Thoracic aorta (tissue), 2 donors: ENCODE measurements at places on chromosomes 1 and 21. TPM values are rescaled to one million over a fixed set of nuclear protein-coding genes. Genes with fewer than 3 reads are reported as not detected.
A peak's percentile ranks its signal among the peaks of the same experiment; 100 is the strongest.

NEGR1 gene
- total RNA-seq: 10.4 TPM

ATP1A4 gene
- total RNA-seq: 0.68 TPM

CFAP126 gene
- total RNA-seq: not detected

FAM78B gene
- total RNA-seq: 0.56 TPM

TMPRSS2 gene
- total RNA-seq: not detected

LCE1E gene
- total RNA-seq: not detected

KCNA3 gene
- total RNA-seq: 3.9 TPM

- DNase-seq: no peak
- no peaks in the 10 kb centered on the region for H3K36me3 ChIP-seq
- H3K27ac ChIP-seq: no peak overlapping the region
- H3K27me3 ChIP-seq: no peaks in the 10 kb centered on the region
- no peaks in the 10 kb centered on the region for H3K4me1 ChIP-seq
Observed at GRCh38 chr1:239682046-239682445, 295.7 kb downstream of the CHRM3 start.

- H3K4me3 ChIP-seq: no peak overlapping the region
Observed at GRCh38 chr1:119340861-119341261, 27.7 kb upstream of the HAO2 start.

GRCh38 chr1:212205843-212206242 is 79.4 kb upstream of the PPP2R5A start:
- no peak overlapping the region for H3K4me3 ChIP-seq
- no peak for DNase-seq
- no peaks in the 10 kb centered on the region for H3K27me3 ChIP-seq
- no peaks in the 10 kb centered on the region for H3K4me1 ChIP-seq
- no peak overlapping the region for H3K27ac ChIP-seq
- H3K36me3 ChIP-seq: no peaks in the 10 kb centered on the region

- peaks cover 1% of the 10 kb centered on the region for H3K4me1 ChIP-seq
- no peak overlapping the region for H3K27ac ChIP-seq
- no peaks in the 10 kb centered on the region for H3K36me3 ChIP-seq
- no peaks in the 10 kb centered on the region for H3K27me3 ChIP-seq
- no peak for DNase-seq
Observed at GRCh38 chr1:184399192-184399847, 12.5 kb downstream of the C1orf21 start.

DNA sequence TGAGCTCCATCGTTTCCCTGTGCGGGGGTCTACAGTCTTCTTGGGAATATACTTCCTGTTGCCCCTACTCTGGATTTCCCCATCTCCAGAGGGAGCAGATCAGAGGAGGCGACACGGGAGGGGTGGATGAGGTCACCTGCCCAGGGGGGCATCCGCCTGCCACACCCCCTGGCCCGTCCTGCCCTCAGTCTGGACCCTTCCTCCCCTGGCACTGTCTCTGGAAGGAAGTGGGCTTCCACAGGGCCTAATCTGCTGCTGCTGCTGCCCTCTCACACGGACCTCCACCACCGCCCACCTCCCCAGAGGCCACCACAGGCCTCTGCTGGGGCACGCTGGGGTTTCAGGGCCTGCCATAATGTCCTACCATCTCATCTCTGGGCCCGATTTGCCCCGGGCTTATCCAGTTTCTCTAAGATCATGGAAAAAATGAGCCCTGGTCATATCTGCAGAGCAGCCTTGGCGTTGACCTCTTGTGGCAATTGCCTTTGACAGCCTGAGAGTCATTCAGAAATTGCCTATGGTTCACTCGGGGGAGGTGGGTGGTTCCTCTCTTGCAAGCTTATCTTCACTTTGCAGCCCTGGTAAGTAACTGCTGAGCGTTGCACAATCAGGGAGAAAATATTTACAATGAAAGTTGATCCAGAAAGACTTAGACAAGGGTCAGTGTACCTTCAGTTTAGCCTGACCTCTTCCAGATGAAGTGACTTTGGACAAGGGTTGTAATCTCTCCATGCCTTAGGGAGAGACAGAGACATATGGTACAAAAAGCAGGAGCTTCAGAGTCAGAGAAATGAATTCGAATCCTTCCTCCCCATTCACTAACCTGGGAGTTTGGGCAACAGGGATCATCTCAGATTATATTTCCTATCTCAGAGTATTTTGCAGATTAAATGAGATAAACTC is 252.4 kb downstream of the TOMM20 start:
- H3K4me1 ChIP-seq: no peaks in the 10 kb centered on the region
- H3K36me3 ChIP-seq: no peaks in the 10 kb centered on the region
- no peak overlapping the region for H3K27ac ChIP-seq
- no peak overlapping the region for H3K4me3 ChIP-seq
- no peak for DNase-seq

DNA sequence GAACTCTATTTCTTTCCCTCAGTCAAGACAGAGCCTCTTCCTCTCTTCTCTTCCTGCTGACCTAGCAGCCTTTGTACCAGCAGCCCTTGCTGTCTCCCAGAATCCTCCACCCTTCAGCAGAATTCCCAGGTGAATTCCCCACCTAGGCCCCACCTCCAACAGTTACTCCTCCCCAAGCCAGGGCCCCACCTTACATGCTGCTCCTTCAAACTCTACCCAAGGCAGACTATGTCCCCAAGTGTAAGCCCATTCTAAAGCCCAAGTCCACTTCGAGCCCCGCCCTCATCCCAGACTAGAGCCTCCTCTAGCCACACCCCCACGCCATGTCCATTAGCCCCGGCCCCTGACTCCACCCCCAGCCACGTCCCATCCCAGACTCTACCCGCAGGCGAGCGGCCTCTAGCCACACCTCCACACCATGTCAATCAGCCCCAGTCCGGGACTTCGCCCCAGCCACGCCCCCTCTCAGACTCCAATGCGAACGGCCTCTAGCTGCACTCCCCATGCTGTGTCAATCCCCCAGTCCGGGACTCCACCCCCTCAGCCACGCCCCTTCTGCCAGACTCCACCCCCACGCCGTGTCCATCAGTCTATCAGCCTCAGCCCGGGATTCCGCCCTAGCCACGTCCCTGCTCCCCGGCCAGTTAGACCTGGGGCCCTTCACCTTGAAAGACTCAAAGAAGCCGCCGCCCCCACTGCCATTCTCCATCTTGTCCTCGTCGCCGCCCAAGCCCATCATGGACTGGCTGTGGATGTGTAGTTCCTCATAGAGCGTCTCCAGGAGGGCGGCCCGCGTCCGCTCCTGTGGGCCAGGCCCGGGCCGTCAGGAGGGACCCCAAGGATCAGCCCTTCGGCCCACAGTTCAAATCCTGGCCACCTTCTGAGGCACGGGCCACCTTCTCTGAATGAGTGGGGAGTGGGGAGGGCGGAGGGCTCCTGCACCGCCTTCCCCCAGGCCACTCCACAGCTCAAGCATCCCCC is 61.3 kb downstream of the RAP1GAP start:
- H3K4me1 ChIP-seq: no peaks in the 10 kb centered on the region
- no peaks in the 10 kb centered on the region for H3K36me3 ChIP-seq
- peak; percentile 17 for DNase-seq
- H3K4me3 ChIP-seq: no peak overlapping the region
- H3K27ac ChIP-seq: no peak overlapping the region

DNA sequence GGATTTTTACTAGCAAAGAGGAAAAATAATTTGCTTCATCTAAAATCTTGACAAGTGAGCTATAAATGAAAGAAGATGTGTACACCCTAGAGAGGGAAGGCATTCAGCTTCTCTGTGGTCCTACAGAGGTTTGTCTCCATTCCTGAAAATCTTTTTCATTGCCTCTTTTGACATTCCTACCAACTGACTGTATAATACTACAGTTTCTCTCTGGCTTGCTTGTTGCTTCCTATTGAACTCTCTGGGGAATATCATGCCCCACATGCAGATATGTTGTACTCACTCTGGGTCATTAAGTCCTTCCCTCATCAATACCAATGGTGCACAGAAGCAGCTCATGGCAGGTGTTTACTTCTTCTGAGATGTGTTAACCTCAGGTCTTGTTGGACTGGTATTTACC is 371.2 kb upstream of the PLXNA2 start:
- no peaks in the 10 kb centered on the region for H3K4me1 ChIP-seq
- DNase-seq: no peak
- no peaks in the 10 kb centered on the region for H3K27me3 ChIP-seq
- H3K36me3 ChIP-seq: no peaks in the 10 kb centered on the region
- H3K4me3 ChIP-seq: no peak overlapping the region
- no peak overlapping the region for H3K27ac ChIP-seq

GRCh38 chr1:78650114-78650660 is 556 bp downstream of the IFI44 start:
- peak overlapping the region; percentile 67 for H3K4me3 ChIP-seq
- no peak for DNase-seq
- H3K27ac ChIP-seq: no peak overlapping the region
- H3K27me3 ChIP-seq: no peaks in the 10 kb centered on the region

GRCh38 chr1:29490204-29490934 is 254.0 kb downstream of the PTPRU start:
- H3K4me3 ChIP-seq: no peak overlapping the region
- no peak overlapping the region for H3K27ac ChIP-seq
